Fibroblast of the aortic adventitia (primary cell): ENCODE measurements at places on chromosomes 3 and 15.
A peak's percentile ranks its signal among the peaks of the same experiment; 100 is the strongest.

DNA sequence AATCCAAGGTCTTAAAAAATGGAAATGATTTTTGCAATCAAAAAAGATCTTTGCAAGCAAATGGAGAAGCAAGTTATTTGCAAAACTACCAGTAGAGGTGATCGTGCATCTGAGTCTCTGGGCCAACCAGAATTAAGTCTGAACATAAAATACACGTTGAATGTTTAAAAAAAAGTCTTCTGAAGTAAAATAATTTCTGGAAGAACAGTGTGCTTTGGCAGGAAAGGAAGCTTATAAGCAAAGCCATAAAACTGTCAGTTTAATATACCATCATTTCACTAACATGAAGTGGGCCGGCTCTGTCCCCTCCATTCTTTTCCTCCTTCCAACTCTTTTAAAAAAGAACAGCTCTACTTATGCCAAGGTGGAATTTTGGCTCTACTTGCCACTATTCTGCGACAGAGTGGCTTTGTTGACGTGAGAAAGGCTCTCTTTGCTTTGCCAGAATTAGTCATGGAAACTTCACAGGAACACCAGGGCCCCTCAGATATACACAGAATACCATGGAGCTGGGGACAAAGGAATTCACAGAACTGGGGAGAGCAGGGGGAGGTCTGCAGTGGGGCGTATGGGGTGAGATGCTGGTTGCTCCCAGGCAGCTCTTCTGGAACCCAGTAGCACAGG lies 29.8 kb downstream of the FSTL1 start:
- peak; percentile 87 for DNase-seq

- DNase-seq = no peak
Observed at GRCh38 chr15:68687136-68687735, 108.4 kb downstream of the CORO2B start.

GRCh38 chr3:54889731-54890130 lies 38.1 kb downstream of the LRTM1 start:
- DNase-seq = no peak

DNA sequence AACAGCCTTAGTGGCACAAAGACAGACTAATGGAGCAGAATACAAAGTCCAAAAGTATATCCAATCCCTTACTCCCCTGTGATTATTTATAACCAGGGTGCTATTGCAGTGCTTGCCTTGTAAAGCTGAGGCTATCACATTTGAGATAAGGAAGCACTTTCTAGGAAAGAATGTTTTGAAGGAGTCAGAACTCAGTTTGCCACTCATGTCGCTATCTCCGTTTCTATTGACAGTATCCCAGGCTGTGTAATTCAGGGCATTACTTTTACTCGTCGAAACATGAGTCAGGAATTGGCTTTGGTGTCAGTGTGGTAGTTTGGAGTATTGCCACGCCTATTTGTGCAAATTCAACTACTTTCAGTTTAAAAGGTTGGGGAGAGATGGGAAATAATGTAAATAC lies 78.4 kb downstream of the FBXL2 start:
- peak; percentile 77 for DNase-seq

- DNase-seq = no peak
Observed at GRCh38 chr15:99412082-99412481, 153.7 kb upstream of the MEF2A start.

GRCh38 chr15:55250392-55250791 lies 39.2 kb downstream of the RAB27A start:
- DNase-seq = peak; percentile 88

GRCh38 chr15:35437157-35437556 lies 108.8 kb downstream of the DPH6 start:
- no peak for DNase-seq

GRCh38 chr3:22113453-22113852 lies 362.4 kb upstream of the ZNF385D start:
- no peak for DNase-seq

DNA sequence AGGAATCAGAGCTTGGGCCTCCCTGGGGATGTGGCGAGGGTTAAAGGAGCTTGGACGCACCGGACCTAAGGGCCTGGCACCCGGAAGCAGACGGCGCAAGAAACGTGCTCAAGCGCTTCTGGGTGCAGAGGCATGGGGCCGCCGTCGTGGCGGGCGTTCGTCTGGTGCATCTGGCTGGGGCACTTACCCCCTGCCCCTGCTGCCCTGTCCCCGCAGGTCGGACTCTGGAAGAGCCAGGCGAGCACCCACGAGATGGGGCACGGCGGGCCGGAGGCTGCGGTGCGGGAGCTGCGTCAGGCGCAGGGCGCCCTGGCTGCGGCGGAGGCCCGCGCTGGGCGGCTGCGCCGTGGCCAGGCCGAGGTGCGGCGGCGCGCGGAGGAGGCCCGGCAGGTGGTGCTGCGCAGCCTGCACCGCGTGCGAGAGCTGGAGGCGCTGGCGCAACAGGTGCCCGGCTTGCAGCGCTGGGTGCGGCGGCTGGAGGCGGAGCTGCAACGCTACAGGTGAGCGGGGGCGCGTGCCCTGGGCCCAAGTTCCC lies 2.5 kb downstream of the EFCC1 start:
- DNase-seq = no peak

- DNase-seq = peak; percentile 19
Observed at GRCh38 chr3:33318710-33319380, 41.6 kb downstream of the FBXL2 start.

DNA sequence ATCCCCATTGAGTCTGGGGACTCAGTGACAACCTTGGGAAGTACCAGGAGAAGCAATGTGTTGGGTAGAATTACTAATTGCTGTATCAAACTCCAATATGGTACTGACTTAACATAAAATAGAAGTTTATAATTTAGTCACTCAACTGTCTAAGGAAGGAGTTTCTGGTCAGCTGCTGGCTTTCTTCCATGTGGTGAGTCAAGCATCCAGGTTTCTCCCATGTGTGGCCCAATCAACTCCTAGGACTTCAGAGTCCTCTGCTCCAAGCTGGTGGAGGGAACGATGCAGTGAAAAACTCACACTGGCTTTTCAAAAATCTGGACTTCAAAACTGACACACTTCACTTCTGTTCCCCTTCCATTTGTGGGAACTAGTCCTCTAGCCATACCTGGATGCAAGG lies 25.2 kb downstream of the WNT5A start:
- DNase-seq = peak; percentile 55

- DNase-seq = peak; percentile 85
Observed at GRCh38 chr3:148943506-148944205, 47.7 kb upstream of the GYG1 start.
